ENCODE measurements at places on chromosomes 7 and 10. TPM values are rescaled to one million over a fixed set of nuclear protein-coding genes. Genes with fewer than 3 reads are reported as not detected.

Gene VIPR2
- total RNA-seq, result not detected

Gene SPDYE9
- not detected for total RNA-seq

DNA sequence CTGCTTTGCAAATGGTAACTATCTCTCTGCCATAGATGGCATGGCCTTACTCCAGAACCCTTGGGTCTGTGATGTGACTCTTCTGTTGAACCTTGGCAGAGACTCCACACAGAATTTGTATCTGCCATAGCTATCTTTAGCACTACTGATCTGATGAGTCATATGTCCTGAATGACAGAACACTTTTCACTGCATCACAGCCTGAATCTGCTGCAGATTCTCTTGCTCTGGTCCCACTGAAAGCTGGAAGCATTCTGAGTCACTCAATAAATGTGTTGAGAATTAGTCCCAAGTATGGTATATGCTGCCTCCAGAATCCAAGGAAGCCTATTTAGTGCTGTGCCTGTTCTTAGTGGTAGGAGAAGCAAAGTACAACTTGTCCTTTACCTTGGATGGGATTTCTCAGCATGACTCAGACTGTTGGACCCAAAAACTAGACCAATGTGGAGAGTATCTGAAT lies 39.5 kb upstream of the ANKRD1 start:
- H3K27me3 ChIP-seq, result peaks cover 18% of the 10 kb centered on the region
- H3K27ac ChIP-seq, result no peak overlapping the region
- H3K4me3 ChIP-seq, result no peak overlapping the region
- H3K36me3 ChIP-seq, result no peaks in the 10 kb centered on the region
- no peaks in the 10 kb centered on the region for H3K4me1 ChIP-seq
- no peak for DNase-seq

Gene DYDC2
- total RNA-seq, result not detected

DNA sequence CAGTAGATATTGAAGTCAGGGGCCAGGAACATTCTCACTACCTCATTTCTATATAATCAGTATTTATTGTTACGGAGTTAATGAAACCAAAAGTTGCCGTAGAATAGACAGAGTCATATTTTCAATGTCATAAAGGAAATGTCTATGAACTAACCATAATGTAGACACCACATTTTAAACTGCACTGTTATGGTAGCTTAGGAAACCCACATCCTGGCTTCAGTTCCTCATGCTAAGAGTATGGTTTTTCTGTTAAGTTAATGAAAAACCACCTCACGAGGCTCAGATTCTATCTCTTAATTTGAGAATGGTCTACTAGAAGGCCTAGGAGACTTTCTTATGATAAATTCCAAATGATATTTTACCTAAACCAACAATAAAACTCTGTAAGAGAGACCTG lies 166.5 kb downstream of the TMEM26 start:
- peaks cover 9% of the 10 kb centered on the region for H3K4me1 ChIP-seq
- H3K27me3 ChIP-seq, result no peaks in the 10 kb centered on the region
- DNase-seq, result no peak
- H3K4me3 ChIP-seq, result no peak overlapping the region
- no peaks in the 10 kb centered on the region for H3K36me3 ChIP-seq

Gene HPSE2
- 0.34 TPM for total RNA-seq

GRCh38 chr10:50577681-50578350 lies 45.9 kb downstream of the SGMS1 start:
- no peak overlapping the region for H3K27ac ChIP-seq
- H3K36me3 ChIP-seq, result peaks cover 2% of the 10 kb centered on the region
- H3K27me3 ChIP-seq, result no peaks in the 10 kb centered on the region
- DNase-seq, result no peak
- no peak overlapping the region for H3K4me3 ChIP-seq
- H3K4me1 ChIP-seq, result peaks cover 66% of the 10 kb centered on the region

DNA sequence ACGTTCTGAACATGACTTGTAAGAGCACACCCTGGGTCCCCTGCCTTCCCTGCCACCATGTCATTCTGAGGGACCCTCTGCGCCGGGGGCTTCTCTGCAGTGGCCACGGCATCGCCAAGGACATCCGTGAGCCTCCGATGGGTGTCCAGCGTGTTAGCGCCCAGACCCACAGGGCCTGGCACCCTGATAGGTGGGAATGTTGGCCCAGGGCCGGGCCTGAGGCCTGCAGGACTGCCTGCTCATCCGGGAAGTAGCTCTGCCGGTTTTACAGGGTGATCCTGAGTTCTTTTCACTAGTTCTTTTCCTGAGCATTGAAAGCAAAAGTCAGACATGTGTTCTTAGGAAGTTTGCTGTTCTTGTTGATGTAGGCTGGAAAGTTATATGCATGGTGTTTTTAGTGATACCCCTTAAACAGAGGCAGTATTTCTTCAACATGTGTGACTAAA lies 54.5 kb downstream of the WDR37 start:
- H3K36me3 ChIP-seq, result peaks cover 16% of the 10 kb centered on the region
- H3K4me3 ChIP-seq, result peak overlapping the region; percentile 89
- H3K27me3 ChIP-seq, result no peaks in the 10 kb centered on the region
- no peak for DNase-seq

DNA sequence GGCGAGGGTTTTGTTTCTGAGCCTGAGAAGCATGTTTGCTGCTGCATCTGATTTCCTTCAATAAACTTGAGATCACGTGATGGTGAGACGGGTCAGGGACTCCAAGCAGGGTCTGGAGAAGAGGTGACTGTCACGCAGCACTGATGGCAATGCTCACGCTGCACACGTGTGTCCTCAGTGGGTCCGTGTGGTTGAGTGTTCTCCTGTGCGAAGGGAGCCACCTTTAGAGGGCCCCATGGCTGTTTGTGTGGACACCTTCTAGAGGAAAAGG lies 100.4 kb downstream of the WDR37 start:
- peaks cover 31% of the 10 kb centered on the region for H3K27me3 ChIP-seq
- H3K4me1 ChIP-seq, result peaks cover 8% of the 10 kb centered on the region
- no peak for DNase-seq
- H3K4me3 ChIP-seq, result no peak overlapping the region
- peaks cover 2% of the 10 kb centered on the region for H3K36me3 ChIP-seq

DNA sequence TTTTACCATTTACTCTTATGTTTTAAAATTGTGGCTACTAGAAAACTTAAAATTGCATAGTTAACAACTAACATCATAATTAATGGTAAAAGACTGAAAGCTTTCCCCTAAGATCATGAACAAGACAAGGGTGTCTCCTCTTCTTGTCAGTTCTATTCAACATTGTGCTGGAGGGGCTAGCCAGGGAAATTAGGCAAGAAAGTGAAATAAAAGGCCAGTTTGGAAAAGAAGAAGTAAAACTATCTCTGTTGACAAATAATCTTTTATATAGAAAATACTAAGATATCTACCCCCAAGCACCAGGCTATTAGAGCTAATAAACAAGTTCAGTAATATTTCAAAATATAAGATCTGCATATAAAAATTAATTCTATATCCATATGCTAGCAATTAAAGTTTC lies 46.9 kb upstream of the MXI1 start:
- no peaks in the 10 kb centered on the region for H3K36me3 ChIP-seq
- no peak overlapping the region for H3K4me3 ChIP-seq
- H3K27ac ChIP-seq, result no peak overlapping the region

GRCh38 chr7:8338206-8338605 lies 76.2 kb upstream of the ICA1 start:
- no peak overlapping the region for H3K27ac ChIP-seq
- H3K4me1 ChIP-seq, result peaks cover 4% of the 10 kb centered on the region
- peaks cover 44% of the 10 kb centered on the region for H3K27me3 ChIP-seq
- H3K36me3 ChIP-seq, result no peaks in the 10 kb centered on the region
- H3K4me3 ChIP-seq, result no peak overlapping the region

Gene NYAP1
- total RNA-seq, result 1.3 TPM

GRCh38 chr7:136114966-136115762 lies 138.0 kb upstream of the MTPN start:
- H3K4me1 ChIP-seq, result peaks cover 2% of the 10 kb centered on the region
- DNase-seq, result no peak
- H3K4me3 ChIP-seq, result no peak overlapping the region

GRCh38 chr7:82039621-82040020 lies 269.8 kb upstream of the HGF start:
- no peaks in the 10 kb centered on the region for H3K36me3 ChIP-seq
- H3K27me3 ChIP-seq, result no peaks in the 10 kb centered on the region
- no peak overlapping the region for H3K4me3 ChIP-seq
- no peaks in the 10 kb centered on the region for H3K4me1 ChIP-seq
- no peak for DNase-seq
- H3K27ac ChIP-seq, result no peak overlapping the region

DNA sequence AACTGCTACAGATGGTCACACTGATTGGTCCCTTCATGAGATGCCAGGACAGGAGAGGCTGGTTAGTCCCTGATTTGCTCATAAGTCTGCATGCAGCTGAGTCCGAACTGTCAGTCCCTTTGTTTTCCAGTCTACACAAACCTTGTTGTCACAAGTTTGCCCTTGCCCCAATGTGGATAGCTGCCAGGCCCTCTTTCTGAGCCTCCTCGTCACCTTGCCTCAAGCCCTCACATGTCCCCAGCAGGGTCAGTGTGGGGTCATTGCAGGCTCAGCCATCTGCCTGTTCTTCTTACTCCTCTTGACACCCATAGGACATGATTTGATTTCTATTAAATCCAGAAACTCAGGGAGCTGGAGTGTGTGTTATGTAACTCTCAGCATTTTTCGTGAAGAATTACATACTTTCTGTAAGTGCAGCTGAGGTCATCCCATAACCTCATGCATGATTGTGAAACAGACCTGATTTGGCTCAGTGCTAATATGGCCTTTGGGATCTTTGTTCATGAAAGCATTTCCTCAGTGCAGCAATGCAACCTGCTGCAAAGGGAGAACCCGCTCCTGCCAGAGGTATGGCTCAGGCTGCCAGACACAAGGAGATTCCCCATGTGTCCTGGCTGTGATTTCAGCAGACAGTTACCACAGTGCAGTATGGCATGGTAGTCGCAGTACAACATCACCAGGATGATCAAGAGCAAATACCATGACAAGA lies 70.0 kb upstream of the ZMIZ2 start:
- H3K4me3 ChIP-seq, result no peak overlapping the region
- peak overlapping the region; percentile 79 for H3K27ac ChIP-seq
- H3K36me3 ChIP-seq, result peaks cover 3% of the 10 kb centered on the region
- no peak for DNase-seq
- H3K27me3 ChIP-seq, result no peaks in the 10 kb centered on the region

DNA sequence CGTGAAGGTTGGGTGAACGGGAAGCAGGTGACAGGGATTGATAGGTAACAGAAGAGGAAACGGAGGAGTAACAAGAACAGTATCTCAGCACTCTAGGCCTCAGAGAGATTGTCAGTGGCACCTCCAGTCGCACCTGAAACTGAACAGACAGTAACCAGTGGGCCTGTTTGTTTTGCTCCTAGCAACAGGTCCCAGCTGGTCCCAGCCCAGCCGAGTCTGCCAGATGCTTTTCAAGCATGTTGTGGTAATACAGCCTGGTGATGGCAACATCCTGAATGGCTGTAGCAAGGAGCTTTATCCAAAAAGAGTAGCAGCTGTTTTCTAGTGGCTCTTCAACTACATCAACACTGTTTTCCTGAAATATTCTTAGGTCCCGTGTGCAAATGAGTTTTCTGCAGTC lies 4.7 kb downstream of the CACNB2 start:
- no peak overlapping the region for H3K27ac ChIP-seq
- peaks cover 22% of the 10 kb centered on the region for H3K27me3 ChIP-seq
- H3K4me3 ChIP-seq, result no peak overlapping the region
- H3K4me1 ChIP-seq, result no peaks in the 10 kb centered on the region
- H3K36me3 ChIP-seq, result no peaks in the 10 kb centered on the region
- no peak for DNase-seq

DNA sequence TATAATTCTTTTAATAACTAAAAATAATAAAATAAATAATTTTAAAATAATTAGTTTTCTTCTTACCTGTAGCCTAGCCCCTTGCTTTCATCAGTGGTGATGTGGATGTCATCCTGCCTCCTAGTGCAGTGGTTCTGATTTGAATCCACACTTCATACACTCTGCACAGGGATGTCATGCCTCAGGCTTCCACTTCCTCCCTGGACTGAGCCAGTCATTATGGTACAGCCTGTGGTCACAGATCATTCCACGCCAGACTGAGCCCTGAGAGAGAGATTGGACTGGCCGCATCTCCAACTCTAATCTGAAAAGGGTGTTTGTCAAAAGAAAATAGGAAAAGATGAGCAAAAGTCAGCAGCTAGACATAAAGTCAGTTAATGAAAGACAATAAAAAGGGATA lies 436.2 kb upstream of the IGFBP3 start:
- DNase-seq, result no peak
- H3K27me3 ChIP-seq, result no peaks in the 10 kb centered on the region
- no peak overlapping the region for H3K4me3 ChIP-seq
- no peak overlapping the region for H3K27ac ChIP-seq
- no peaks in the 10 kb centered on the region for H3K4me1 ChIP-seq
- no peaks in the 10 kb centered on the region for H3K36me3 ChIP-seq

- no peak for DNase-seq
- H3K4me3 ChIP-seq, result no peak overlapping the region
- no peak overlapping the region for H3K27ac ChIP-seq
Measured at GRCh38 chr10:123573236-123574108, 92.7 kb upstream of the GPR26 start.

GRCh38 chr7:129855234-129855673 lies 97.5 kb downstream of the UBE2H start:
- peaks cover 5% of the 10 kb centered on the region for H3K36me3 ChIP-seq
- no peak overlapping the region for H3K27ac ChIP-seq
- DNase-seq, result no peak

DNA sequence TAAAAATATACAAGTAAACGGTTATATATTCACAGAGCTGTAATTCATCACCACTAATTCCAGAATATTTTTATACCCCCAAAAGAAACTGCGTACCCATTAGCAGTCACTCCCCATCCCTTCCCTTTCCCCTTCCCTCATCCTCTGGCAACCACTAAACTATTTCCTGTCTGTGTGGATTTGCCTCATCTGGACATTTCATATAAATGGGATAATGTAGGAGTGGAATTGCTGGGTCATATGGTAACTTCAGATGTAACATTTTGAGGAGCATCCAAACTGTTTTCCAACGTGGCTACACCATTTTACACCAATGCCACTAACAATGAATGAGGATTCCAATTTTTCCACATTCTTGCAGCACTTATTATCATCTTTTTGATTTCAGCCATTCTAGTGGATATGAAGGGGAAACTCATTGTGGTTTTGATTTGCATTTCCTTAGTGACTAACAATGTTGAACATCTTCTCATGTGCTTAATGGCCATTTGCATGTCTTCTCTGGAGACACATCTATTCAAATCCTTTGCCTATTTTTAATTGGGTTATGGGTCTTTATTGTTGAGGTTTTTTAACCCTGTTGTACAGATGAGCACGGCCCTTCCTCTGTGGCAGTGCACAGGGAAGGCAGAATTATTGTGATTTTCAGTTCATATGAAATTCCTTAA lies 79.2 kb downstream of the RBM20 start:
- H3K27me3 ChIP-seq, result no peaks in the 10 kb centered on the region
- peaks cover 3% of the 10 kb centered on the region for H3K36me3 ChIP-seq
- peak overlapping the region; percentile 51 for H3K27ac ChIP-seq
- DNase-seq, result no peak
- H3K4me3 ChIP-seq, result peak overlapping the region; percentile 78

Gene CFAP70
- total RNA-seq, result 2.4 TPM

Gene CCSER2
- 138 TPM for total RNA-seq

Gene AS3MT
- not detected for total RNA-seq

Gene COL1A2
- not detected for total RNA-seq

Data from T-helper 17 cell (primary cell).